ENCODE measurements at places on chromosomes 7 and 10.

- DNase-seq: no peak
Measured at GRCh38 chr10:55374060-55374459, 573.0 kb upstream of the PCDH15 start.

GRCh38 chr7:76023002-76023401, 24.8 kb downstream of the STYXL1 start:
- DNase-seq: no peak

- DNase-seq: no peak
Measured at GRCh38 chr7:155327590-155328320, 30.1 kb downstream of the INSIG1 start.

DNA sequence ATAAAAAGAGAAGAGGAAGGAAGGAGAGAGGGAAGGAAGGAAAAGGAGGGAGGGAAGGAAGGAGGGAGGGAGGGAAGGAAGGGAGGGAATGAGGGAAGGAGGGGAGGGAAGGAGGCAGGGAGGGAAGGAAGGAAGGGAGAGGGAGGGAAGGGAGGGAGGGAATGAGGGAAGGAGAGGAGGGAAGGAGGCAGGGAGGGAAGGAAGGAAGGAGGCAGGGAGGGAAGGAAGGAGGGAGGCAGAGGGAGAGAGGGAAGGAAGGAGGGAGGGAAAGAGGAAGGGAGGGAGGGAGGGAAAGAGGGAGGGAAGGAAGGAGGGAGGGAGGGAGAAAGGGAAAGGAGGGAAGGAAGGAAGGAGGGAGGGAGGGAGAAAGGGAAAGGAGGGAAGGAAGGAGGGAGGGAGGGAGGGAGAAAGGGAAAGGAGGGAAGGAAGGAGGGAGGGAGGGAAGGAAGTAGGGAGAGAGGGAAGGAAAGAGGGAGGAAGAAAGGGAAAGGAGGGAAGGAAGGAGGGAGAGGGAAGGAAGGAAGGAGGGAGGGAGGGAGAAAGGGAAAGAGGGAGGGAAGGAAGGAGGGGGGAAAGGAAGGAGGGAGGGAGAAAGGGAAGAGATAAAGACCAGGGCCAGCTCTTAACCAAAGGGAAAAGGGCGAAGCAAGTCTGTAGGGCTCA, 5.7 kb upstream of the LAT2 start:
- DNase-seq: no peak

DNA sequence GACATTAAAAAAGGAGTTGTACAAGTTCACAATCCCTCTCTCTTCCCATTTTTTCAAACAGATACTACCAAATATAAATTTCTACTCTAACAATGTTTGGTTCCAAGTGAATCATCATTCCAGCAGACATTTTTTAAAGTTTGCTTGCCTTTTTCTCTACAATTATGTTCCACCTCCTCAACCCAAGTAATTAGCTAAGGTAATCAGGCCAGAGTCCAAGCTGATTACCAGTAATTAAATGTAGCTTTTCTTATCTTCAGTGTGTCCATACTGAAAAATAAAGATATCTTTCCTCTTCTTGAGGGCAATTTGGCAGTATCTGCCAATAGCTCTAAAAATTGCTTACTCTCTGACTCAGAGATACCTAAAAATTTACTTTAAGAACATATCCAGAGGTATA, 126.0 kb downstream of the ITGB8 start:
- no peak for DNase-seq

DNA sequence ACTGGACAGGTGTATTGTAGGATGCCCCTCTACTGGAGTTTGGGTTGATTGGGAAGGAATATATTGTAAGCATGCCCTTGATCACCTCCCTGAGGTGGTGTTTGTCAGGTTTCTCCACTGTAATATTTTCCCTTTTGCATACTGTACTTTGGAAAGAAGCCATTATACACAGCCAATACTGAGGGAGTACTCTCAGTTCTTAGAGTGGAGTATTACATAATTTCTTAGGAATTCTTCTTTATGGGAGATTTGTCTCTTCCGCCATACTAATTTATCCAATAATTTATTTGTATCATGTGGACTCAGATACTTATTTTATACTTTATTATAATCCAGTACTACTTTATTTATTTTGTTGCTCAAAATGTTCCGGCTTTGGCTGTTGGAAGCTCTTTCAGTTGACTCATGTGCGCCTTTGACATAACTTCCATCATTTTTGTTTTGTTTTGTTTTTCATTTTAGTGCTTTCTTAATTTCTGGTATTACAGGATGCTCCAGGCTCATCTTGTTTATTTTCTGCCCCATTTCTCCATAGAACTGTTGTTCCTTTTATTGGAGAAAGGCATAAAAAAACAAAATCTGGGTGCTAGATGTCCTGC, 29.7 kb downstream of the MKLN1 start:
- no peak for DNase-seq

GRCh38 chr7:36659172-36659516, 65.2 kb downstream of the AOAH start:
- peak; percentile 67 for DNase-seq

DNA sequence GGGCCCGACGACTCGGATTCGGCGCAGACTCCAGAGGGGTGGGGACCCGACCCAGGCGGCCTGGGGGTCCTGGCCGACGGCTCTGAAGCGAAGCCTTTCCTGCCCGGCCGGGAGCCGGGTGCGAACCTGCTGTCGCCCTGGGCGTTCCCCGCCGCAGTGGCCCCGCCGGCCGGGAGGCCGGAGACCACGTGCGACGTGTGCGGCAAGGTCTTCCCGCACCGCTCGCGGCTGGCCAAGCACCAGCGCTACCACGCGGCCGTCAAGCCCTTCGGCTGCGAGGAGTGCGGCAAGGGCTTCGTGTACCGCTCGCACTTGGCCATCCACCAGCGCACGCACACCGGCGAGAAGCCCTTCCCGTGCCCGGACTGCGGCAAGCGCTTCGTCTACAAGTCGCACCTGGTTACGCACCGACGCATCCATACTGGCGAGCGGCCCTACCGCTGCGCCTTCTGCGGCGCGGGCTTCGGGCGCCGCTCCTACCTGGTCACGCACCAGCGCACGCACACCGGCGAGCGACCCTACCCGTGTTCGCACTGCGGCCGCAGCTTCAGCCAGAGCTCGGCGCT, 15.4 kb downstream of the ZNF316 start:
- no peak for DNase-seq

DNA sequence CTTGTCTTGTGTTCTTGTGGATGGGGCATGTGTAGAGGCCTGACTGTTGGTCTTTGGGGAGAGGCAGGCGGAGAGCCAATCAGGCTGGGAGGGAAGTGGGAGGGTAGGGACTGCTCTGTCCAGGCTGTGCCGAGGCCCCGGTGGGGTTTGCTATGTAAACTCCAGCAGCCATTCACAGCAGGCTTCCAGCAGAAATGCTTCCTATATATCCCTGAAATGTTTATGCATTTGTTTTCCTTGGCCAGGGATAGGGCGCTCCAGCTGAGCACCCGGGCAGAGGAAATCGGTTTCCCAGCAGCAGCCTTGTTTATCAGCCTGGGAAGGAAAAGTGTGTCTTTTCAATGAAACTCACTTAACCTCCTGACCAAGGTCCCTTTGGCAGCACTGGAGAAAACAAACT, 18.3 kb upstream of the AQP1 start:
- peak; percentile 74 for DNase-seq

GRCh38 chr10:114412907-114413797, 8.8 kb upstream of the AFAP1L2 start:
- DNase-seq: no peak

GRCh38 chr10:76697923-76698322, 939.7 kb downstream of the KCNMA1 start:
- DNase-seq: no peak

DNA sequence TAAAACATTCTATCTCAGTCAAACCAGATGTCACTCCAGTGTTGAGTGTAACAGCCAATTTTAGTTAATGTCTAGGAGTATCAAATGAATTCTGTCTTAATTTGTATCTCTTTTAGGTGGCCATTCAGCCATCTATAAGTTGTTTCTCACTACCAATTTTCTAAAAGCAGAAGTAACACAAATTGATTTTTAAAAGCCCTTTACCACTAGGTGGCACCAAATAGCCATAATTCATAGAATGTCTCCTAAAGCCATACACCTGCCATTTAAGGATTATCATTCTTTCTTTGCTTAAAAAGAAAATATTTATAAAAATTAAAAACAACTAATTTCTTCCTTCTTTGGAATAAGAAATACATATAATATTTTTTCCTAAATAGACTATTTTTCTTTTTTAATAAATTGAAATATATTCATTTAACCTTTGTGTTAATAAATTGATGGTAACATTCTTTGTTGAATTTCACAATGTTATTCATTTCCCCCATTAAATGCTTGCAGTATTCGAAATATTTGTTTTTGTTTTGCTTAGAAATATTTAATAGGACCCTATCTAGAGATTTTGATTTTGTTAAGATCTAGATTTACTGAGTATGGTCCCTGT, 107.8 kb upstream of the PPP1R3A start:
- peak; percentile 51 for DNase-seq

DNA sequence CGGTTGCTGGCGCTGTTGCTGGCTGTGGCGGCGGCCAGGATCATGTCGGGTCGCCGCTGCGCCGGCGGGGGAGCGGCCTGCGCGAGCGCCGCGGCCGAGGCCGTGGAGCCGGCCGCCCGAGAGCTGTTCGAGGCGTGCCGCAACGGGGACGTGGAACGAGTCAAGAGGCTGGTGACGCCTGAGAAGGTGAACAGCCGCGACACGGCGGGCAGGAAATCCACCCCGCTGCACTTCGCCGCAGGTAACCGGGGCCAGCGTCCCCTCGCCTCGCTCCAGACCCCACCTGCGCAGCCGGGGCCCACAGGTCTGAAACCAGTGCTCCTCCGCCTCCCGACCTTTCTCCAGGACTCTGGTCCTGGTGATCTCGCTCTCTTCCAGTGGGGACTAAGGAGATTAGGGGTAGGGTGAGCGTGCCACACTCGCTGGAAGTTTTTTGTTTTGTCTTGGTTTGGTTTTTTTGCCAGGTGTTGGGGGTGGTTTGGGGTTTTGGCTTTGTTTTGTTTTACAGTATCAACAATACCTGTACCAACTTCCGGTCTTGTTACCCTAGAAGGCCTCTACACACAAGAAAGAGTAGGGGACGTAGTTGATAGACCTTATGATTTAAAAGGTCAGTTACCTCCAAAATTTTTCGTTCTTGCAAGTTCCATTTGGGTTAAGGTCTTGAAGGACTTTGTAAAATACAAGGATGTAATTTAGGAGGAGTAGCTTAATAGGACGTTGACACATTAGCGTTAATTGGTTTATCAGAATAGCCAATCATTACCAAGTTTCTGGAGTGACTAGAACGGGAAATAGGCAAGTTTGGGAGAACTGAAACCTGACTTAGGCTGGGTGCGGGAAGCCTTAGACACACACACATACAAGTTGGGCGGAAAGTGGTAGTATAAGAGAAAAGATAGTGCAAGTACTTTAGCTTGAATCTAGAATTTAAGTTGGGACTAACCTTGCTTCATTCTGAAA, 704 bp downstream of the TNKS2 start:
- peak; percentile 33 for DNase-seq

- no peak for DNase-seq
Measured at GRCh38 chr10:48794074-48794473, 109.4 kb downstream of the WDFY4 start.

DNA sequence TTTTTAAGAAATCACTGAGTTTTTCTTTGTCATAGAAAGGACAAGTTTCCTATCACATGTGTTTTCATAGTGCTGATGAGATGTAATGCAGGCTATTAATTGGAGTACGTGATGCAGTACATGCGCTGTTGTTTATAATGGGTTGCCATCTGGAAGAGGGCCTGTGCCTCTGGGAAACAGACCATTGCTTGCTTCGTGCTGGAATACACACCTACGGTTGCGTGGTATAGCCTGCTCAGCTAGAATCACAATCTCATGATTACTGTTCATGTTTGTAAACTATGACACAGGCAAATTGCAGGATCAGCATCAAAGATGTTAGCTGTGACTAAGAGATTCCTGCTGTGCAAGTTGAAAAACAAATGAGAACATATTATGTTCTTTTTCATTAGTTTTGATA, 107.2 kb upstream of the STEAP1B start:
- no peak for DNase-seq

GRCh38 chr7:131090886-131091692, 236.6 kb upstream of the MKLN1 start:
- DNase-seq: no peak

DNA sequence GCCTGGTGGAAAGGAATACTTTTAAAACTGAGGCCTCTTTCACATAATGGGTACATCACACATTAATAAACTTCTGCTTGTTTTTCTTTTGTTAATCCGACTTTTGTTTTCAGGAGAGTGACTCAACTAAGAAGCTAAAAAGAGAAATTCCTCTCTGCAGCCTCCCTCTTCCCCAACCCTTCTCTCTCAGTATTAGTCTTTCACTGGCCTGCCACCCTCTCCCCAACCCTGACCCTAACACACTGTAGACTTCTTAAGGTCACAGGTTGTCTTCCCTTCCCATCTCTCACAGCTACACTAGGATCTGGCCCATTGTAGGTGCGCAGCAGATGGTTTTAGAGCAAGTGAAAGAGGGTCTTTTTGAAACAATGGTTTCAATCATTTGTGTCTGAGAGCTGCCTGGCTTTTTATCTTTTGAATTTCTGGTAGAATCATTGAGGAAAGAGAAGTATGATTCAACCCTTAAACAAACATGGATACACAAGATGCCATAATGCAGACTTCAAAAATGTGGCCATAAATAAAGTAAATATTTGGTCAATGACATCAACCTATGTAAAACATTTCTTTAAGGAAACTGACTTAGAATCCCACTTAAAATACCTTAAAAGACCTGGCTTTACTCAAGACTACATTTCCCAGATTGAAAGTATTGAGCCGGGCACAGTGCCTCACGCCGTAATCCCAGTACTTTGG, 17.9 kb upstream of the FFAR4 start:
- DNase-seq: no peak

- DNase-seq: no peak
Measured at GRCh38 chr10:65816536-65816935, 1109.3 kb upstream of the LRRTM3 start.

- DNase-seq: no peak
Measured at GRCh38 chr7:1452205-1452604, 7.1 kb downstream of the MICALL2 start.

All from astrocyte of the cerebellum (primary cell).